Immature natural killer cell (primary cell): ENCODE measurements at places on chromosomes 7 and 10. TPM values are rescaled to one million over a fixed set of nuclear protein-coding genes. Genes with fewer than 3 reads are reported as not detected.
A peak's percentile ranks its signal among the peaks of the same experiment; 100 is the strongest.

ATOH7 gene
- not detected for polyA plus RNA-seq

AKR1C2 gene
- polyA plus RNA-seq: not detected

GALNT11 gene
- polyA plus RNA-seq: 59.2 TPM

CCT6A gene
- polyA plus RNA-seq: 77.6 TPM

GRCh38 chr7:98281757-98282606, 496 bp downstream of the BRI3 start:
- no peak for DNase-seq
- peak overlapping the region; percentile 73 for H3K4me3 ChIP-seq
- no peaks in the 10 kb centered on the region for H3K36me3 ChIP-seq
- H3K27ac ChIP-seq: peak overlapping the region; percentile 65

- peaks cover 7% of the 10 kb centered on the region for H3K4me1 ChIP-seq
- H3K36me3 ChIP-seq: no peaks in the 10 kb centered on the region
- H3K27me3 ChIP-seq: peaks cover 8% of the 10 kb centered on the region
- no peak for DNase-seq
- peak overlapping the region; percentile 65 for H3K4me3 ChIP-seq
- H3K27ac ChIP-seq: no peak overlapping the region
Observed at GRCh38 chr10:129042776-129043595, 424.1 kb upstream of the MGMT start.

DNA sequence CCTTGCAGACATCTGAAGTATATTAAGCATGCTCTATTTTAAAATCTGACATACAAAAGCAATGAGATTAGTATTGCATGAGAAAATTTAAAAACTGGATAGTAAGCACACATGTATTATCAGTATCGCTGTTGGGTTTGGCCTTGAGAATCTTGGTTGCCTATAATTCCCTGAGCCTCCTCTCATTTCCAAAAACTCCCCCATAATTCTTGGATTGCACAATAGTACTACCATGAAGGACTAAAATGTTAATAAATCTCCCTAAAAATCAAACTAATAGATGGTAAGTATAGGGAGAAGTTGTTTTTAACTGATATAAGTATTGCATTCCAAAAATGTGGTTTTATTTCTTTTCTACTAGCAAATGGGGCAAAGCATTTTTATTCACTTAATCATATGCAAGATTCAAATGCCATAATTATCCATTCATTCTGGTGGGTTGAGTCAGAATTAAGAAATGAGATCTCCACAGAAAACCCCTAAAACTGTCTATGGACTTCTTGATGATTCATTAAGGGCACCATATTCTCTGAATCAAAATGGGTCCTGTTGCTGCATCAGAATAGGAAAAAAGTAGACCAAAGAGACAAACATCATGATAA, 10.3 kb upstream of the VIM start:
- no peak overlapping the region for H3K4me3 ChIP-seq
- peaks cover 1% of the 10 kb centered on the region for H3K27me3 ChIP-seq
- peak overlapping the region; percentile 3 for H3K27ac ChIP-seq
- peaks cover 4% of the 10 kb centered on the region for H3K36me3 ChIP-seq

GRCh38 chr10:58740620-58741369, 228.1 kb downstream of the BICC1 start:
- no peak overlapping the region for H3K4me3 ChIP-seq
- no peak for DNase-seq
- H3K36me3 ChIP-seq: no peaks in the 10 kb centered on the region
- H3K27me3 ChIP-seq: no peaks in the 10 kb centered on the region
- no peaks in the 10 kb centered on the region for H3K4me1 ChIP-seq

GRCh38 chr7:1691096-1691495, 21.0 kb downstream of the ELFN1 start:
- no peak for DNase-seq
- no peaks in the 10 kb centered on the region for H3K4me1 ChIP-seq
- no peak overlapping the region for H3K27ac ChIP-seq
- peaks cover 6% of the 10 kb centered on the region for H3K27me3 ChIP-seq
- no peaks in the 10 kb centered on the region for H3K36me3 ChIP-seq

GRCh38 chr7:135653340-135654080, 8.8 kb upstream of the STMP1 start:
- peaks cover 5% of the 10 kb centered on the region for H3K36me3 ChIP-seq
- no peak overlapping the region for H3K27ac ChIP-seq
- no peaks in the 10 kb centered on the region for H3K4me1 ChIP-seq
- no peaks in the 10 kb centered on the region for H3K27me3 ChIP-seq
- no peak for DNase-seq

DNA sequence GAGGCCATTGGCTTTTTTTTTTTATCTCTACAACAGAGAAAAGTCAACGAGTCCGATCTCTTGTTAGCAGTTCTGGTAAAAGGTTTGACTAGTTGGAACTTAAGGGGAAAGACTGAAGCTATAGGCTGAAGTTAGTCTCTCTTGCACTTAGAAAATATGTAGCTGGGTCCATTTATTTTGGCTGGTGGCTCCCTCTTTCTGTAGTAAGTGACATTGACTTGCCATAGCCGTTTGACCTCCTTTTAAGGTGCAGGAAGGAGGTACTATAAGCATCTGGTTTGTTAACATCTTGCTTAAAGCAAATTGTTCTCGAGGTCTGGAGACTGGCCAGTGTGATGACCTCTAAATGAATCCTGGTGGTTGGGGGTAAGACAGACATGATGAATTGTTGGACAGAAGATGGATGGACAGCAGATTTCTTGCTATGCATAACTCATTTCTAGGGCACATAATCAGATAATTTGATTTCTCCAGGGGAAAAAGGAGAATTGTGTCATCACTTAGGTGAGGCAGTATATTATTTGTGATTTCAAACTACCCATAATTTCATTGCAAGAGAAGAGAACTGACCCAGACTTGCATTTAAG, 356.3 kb upstream of the GALNT17 start:
- H3K4me3 ChIP-seq: no peak overlapping the region
- peaks cover 7% of the 10 kb centered on the region for H3K4me1 ChIP-seq
- DNase-seq: no peak
- no peak overlapping the region for H3K27ac ChIP-seq
- no peaks in the 10 kb centered on the region for H3K27me3 ChIP-seq
- peaks cover 66% of the 10 kb centered on the region for H3K36me3 ChIP-seq

GRCh38 chr7:152341914-152342236, 93.9 kb downstream of the KMT2C start:
- H3K36me3 ChIP-seq: no peaks in the 10 kb centered on the region
- H3K4me3 ChIP-seq: no peak overlapping the region
- H3K27me3 ChIP-seq: peaks cover 5% of the 10 kb centered on the region
- H3K4me1 ChIP-seq: peaks cover 41% of the 10 kb centered on the region
